ENCODE measurements at places on chromosomes 4 and X.

GRCh38 chr4:127782275-127783025, at the start of gene HSPA4L:
TSS of gene HSPA4L (plus strand) at chr4:127782322. CDS start at chr4:127782551, 229 bp downstream.
- no peak for DNase-seq

GRCh38 chr4:66489783-66490452, 819.6 kb upstream of the EPHA5 start:
- DNase-seq: peak; percentile 10

- DNase-seq: no peak
These were observed 22.1 kb downstream of the GRIA3 start for GRCh38 chrX:123206176-123206575.

DNA sequence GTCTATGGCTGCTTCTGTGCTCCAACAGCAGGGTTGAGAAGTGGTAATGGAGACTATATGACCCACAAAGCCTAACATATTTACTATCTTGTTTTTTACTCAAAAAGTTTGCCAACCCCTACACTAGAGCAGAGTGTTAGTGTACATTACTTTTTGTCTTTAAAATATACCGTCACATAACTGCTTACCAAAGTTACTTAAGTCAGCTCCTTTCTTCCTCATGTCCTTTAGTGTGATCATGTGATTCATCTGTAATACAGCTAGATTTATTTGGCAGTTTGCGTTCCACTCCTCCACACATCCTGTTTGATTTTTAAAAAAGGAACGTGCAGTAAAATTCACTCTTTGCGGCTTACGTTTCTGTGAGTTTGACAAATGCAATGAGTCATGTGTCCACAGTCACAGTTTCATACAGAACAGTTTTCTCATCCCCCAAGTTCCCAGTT, 162.4 kb upstream of the GPRIN3 start:
- peak; percentile 89 for DNase-seq

DNA sequence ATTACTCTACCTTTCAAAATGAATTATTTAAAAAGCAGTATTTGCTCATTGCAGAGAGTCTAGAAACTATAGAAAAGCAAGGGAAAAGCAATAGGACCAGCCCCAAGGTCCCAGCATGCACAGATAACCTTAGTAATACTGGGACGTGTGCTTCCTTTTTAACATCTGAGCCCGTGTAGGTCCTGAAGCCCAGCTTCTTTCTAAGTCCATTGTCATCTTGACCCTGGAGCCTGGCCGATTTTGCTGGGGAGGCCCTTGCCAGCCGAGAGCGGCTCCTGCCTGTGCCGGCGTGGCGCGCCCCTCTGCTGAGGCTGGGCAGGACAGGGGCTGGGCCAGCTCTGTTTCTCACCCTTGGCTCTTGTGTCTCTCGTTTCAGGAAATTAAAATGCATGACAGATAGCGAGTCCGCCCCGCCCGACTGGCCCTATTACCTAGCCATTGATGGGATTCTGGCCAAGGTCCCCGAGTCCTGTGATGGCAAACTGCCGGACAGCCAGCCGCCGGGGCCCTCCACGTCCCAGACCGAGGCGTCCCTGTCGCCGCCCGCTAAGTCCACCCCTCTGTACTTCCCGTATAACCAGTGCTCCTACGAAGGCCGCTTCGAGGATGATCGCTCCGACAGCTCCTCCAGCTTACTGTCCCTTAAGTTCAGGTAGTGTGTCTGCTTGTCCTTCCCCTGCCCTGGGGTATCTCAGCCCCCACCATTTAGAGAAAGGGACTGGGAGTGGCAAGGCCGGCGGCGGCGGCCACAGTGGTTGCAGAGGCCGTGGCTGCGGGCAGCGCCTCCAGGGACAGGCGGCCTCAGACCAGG, 4.1 kb downstream of the MSANTD1 start:
- no peak for DNase-seq

- no peak for DNase-seq
These were observed 147.6 kb upstream of the EOLA2 start for GRCh38 chrX:150085881-150086280.

- no peak for DNase-seq
These were observed 100.8 kb upstream of the MSX1 start for GRCh38 chr4:4758681-4759080.

- no peak for DNase-seq
These were observed 88.3 kb downstream of the VCX3A start for GRCh38 chrX:6446582-6446981.

DNA sequence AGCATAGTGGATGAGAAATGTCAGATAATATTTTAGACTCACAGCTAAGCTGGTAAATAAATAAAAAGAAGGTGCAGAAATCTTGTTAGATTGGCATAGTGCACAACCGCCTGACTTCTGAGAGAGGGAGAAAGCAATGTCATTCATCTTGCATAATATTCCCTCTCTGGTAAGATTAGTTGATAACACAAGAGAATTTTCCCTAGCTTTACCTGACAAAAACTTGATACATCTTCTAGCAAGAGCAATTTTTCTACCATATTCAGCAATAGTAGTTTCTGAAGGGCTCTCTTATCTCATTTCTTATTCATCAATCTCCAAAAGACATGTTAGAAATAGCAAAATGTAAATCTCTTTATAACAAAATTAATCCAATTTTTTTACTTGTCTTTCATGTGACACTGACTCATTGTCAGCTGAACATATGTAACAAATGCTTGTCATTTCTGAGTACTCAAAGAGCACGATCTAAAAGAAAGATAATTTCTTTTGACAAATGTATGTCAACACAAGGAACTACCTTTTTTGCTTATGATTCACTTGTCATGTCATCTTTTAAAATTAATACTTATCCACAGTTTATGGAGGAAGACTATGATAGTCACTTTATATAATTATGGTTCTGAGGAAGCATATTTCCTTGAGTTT, 240.0 kb downstream of the ARAP2 start:
- DNase-seq: no peak

DNA sequence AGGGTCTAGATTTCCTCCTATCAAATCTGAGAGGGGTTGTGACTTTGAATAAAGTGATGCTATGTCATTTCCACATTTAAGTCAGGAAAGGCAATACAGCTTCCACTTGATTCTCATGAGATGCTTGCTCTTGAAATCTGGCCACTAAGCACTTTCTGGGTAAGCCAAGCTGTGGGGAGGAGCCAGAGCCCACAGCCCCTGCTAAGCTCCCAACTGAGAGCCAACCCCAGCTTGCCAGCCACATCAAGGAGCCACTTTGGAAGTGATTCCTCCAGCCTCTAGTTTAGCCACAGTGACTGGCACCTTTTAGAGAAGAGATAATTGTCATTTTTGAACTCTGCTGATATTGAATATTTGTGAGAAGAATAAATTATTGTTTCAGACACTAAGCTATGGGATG, 1441.5 kb upstream of the IGFBP7 start:
- no peak for DNase-seq

DNA sequence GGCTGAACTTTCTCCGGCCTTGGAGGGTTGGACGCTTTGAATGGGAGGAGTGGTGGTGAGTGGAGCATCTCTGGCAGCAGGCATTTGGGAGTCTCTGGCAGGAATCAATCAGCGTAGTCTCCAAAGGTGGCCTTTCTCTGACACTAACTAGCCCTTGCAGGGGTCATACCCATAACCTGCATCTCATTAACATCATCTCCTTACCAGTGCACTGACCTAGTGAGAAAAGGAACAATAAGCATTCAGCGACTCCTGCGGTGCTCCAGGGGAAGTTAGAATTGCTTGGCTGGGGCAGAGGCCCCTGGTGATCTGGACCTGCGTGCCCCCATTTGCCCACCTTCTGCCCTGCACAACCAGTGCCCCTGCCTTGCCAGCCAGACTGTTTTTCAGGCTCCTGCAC, 161.9 kb downstream of the PTTG2 start:
- DNase-seq: no peak

- DNase-seq: no peak
These were observed 162.5 kb upstream of the BCOR start for GRCh38 chrX:40260146-40260747.

GRCh38 chr4:180727478-180727877, 1515.7 kb upstream of the TENM3 start:
- DNase-seq: no peak

- no peak for DNase-seq
These were observed 31.3 kb upstream of the TFDP3 start for GRCh38 chrX:133249266-133250058.

DNA sequence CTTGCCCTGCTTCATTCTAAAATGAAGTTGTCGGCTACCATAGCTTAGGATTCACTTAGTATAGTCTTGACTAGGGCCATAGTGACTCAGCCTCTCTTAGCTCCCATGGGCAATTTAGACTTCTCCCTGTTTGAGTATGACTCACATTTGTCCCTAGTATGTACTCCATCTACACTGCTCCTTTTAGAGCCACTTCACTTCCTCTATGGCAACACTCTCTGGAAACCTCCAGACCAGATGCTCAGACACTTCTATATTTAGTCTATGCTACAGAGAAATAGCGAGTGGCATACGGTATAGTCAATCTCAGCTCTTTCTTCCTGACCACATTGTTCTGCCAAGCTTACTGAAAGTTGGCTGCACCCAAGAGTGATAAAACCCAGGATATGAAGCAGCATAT, 11.2 kb downstream of the MEPE start:
- peak; percentile 46 for DNase-seq

GRCh38 chr4:182556580-182556979, 313.4 kb downstream of the TENM3 start:
- no peak for DNase-seq

GRCh38 chr4:9704551-9705332, 76.7 kb upstream of the DRD5 start:
- no peak for DNase-seq

DNA sequence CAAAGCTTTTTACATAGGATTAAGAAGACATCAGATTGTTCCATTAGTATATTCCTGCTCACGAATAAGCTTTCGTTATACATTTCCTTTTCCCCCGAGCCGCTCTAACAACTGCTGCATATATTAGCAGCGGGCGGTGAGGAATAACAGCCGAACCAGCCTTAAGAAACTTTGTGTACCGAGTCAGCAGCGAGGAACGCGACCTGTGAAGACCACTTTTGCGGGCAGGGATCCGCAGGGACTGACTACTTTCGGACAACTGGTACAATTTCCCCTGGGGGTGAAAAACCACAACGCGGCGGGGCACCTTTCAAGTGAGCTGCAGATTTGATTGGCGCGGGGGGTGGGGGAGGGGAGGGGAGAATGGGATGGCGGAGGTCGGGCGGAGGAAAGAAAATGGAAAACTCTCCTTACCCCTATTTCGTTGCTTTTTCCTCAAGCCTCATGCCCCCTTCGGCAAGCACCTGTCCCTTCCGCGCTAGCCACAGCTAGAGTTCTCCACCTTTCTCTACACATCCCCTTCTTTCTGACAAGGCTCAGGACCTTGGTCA, 5.9 kb upstream of the PITX2 start:
- no peak for DNase-seq

DNA sequence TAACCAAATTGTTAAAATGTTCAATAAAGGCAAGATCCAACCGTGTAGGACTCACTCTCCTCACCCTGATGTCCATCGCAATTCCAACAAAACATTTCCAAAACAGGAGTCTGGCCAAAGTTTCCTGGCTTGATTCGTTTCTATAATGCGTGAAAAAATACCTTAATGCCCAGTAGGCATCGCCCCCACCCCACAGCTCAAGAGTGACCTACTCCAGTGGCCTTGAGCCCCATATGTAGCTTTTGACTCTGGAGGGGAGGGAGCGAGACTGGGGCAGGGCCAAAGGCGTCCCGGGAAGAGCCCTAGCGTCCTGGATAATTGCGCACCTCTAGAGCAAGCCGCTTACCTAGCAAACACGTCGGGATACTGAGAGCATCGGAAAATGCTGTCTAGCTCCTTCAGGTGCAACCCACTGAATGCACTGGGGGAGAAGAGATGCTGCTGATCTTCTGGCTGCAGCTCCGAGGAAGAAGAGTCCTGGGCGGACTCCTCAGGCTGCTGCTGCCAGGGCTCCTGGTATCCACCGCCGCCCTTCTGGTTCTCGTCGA, 55.6 kb upstream of the NKAP start:
- DNase-seq: no peak

DNA sequence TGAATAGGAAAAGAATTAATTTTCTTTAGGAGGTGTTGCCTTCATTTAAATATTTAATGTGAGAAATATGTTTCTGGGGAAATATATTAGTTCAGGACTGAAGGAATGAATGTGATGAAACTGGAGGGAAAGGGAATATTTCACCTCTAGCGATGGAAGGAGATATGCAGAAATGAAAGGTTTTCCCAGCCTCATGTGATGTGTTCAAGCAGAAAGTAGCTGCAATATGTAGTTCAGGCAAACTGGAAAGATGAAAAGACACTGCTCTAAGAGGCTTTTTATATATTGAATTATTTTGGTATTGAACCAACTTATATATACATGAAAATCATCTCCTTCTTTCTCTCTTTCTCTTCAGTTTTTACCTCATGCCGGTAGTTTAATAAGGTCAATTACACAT, 3.4 kb downstream of the GRID2 start:
- DNase-seq: no peak

GRCh38 chrX:15680401-15680800, 15.8 kb upstream of the CLTRN start:
- no peak for DNase-seq

DNA sequence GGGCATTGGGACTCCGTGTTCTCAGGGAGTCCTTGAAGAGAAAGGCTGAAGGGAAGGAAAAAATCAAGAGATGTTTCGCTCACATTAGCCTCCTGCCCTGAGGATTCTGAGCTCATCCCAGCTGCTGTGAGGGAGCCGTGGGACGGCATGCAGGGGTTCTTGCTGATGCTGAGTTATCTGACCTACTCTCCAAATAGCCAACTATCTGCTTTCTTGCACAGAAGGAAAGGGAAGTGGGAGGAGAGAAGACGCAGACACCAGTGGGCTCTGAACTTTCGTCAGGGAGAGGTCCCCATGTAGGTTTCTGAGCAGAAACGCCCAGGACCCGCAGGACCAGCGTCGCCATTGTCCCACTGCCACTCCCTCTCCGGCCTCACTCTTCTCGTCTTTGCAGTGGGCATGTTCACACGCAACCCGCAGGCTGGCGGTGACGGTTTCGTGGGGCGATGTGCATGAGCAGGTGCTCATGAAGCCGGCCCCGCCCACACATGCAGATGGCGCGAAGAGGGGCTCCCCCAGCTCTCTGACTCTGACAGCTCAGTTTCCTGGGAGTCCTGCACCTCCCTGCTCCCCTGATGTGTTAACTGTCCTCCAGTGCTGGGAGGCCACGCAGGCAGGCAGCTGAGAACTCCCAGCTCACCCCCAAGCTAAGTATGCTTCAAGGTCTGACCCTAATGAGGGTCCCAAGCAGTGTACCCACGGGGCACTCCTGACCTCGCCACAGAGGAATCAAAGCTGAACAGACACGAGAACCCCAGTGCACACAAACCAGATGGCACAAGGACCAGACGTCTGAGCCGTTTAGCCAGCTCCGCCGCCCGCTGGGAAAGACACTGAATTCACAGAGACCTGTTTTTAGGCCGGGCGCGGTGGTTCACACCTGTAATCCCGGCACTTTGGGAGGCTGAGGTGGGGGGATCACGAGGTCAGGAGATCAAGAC, 13.6 kb upstream of the ABLIM2 start:
- no peak for DNase-seq

DNA sequence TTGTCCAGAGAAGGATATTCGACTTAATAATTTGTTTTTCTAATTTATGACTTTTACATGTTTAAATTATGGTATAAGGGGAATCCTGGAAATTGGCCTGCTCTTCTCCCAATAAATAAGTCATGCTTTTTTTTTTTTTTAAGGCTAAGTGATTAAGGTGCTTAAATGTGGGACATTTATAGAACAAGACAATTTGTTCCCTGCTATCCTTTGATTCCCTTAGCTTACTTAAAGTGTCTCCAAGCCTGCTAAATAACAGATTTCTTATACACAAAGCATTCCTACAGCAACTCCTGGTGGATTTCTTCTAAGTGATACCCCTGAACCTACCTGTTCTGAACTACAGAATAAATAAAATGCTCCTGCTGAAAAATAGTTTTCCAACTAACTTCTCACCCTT, 233.0 kb upstream of the UGT8 start:
- no peak for DNase-seq
